NCI-H510A treated with DMSO at 0.1 percent for 48 hours (cell line): ENCODE measurements at places on chromosomes 6 and 20.

DNA sequence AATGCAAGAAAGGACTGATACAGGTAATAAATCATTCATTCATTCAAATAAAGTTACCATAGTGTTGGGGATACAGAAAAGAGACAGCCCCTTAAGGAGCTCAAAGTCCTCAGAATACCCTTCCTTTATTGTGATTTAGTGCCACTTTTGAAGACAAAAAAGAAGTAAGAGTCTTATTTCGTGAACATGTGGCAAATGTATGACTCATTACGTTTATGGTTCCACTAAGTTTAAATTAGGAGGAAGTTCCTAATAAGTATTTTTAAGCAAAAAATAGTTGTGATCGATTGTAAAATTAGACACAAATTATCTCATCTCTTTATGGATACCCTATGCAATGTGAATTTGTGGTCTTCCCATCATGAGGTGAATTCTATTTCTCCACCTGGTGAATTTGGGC is 38.5 kb upstream of the GCLC start:
- no peak for DNase-seq

GRCh38 chr6:139271056-139271455 is 20.7 kb downstream of the TXLNB start:
- DNase-seq: no peak

DNA sequence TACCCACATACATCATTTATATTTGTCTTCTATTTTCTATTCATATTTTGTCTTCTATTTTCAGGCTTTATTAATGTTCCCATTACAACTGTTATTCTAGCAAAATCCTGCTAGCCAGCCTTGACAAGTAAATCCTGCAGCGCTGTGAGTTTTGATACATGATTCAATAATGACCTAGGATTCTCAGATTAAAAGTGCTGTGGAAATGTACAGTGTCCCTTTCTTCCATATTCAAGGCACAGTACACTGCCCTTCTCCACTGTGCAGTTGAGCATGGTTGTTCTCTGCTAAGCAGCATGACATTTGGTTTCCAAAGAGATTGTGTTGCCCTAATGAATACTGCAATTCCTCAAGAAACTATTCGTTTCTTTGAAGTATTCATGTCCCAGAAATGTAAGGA is 5.8 kb upstream of the HEY2 start:
- no peak for DNase-seq

GRCh38 chr20:40156600-40157317 is 532.3 kb downstream of the MAFB start:
- no peak for DNase-seq

- DNase-seq: no peak
Measured at GRCh38 chr6:20437639-20438038, 36.0 kb downstream of the E2F3 start.
